A549 treated with GW870086 at 1 μM for 4 hours (cell line): ENCODE measurements at places on chromosomes 3 and 15. TPM values are rescaled to one million over a fixed set of nuclear protein-coding genes. Genes with fewer than 3 reads are reported as not detected.

Gene GMNC
- total RNA-seq, result not detected in 5 replicates

Gene ACP3
- 0.03 TPM in 1 of 5 replicates, not detected in the others for total RNA-seq

Gene STAB1
- 0.07 to 0.32 TPM (median 0.14 TPM) in 4 of 5 replicates, not detected in the other for total RNA-seq

Gene CNTN6
- total RNA-seq, result not detected in 5 replicates

Gene MESP2
- total RNA-seq, result 0.30 to 0.47 TPM (median 0.41 TPM) in 5 replicates

Gene WDR93
- total RNA-seq, result 0.10 to 0.19 TPM (median 0.18 TPM) in 5 replicates

Gene XPC
- 22.8 to 32.5 TPM (median 30.7 TPM) in 5 replicates for total RNA-seq

Gene RETNLB
- not detected in 5 replicates for total RNA-seq

Gene CDHR4
- 0.21 to 0.52 TPM (median 0.32 TPM) in 4 of 5 replicates, not detected in the other for total RNA-seq

Gene ST8SIA2
- total RNA-seq, result 0.37 to 0.67 TPM (median 0.52 TPM) in 5 replicates

Gene ZNF501
- total RNA-seq, result not detected in 5 replicates

Gene FES
- total RNA-seq, result 0.51 to 1.3 TPM (median 0.99 TPM) in 5 replicates
